ENCODE measurements at places on chromosomes 7 and 10.

DNA sequence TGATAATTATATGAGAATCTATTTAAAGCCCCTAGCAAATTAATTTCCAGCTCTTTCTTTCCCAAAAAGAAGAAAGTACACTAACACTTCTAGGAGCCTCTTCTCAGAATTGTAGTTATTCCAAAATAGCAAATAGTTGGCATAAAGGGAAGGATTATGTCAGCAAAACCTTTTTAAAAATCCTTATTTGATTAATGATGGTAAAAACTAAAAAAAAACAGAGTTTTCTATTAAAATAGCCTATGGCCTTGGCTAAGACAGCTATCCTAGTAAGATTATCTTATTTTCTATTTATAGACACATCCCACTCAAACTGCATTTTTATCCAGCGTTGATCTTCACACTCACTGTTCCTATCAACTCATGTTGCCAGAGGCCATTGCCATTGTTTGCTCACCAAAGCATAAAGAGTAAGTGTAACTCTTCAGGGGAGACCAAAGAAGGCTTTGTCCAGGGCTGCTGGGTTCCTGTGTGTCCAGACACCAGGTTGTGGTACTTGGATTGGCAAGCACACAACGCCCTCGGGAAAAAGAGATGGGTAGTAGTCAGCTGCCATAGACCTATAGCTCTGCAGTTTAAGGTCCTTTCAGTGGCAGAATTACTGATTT lies 31.5 kb downstream of the ACTA2 start:
- no peak for DNase-seq

- no peak for DNase-seq
These were observed 76.8 kb upstream of the FAM180A start for GRCh38 chr7:135825406-135825805.

DNA sequence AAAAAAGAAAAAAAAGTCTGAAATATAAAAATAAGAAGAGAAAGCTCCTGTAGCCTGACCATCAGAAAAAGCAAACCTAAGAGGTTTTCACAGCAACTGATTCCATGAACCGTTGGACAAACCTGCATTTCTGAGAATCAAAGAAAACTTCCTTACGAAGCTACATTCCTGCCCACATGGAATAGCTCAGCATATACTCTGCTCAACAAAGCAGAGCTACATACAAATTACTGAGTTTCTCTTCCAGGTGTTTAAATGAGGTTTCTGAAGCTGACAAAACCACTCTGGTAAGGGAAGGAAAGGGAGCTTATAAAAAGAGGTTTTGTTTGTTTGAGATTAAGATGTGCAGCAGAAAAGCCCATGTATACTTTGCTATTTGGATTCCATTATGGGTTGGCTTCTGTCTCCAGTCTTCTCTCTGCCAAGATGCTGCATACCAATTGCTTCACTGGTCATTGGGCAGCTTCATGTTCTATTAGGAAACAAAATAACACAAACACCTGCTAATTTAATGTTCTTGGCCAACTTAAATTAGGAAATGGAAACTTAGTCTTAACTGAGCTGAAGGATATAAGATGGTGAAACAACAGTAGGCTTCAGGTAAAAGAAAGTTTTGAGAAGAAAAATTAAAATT lies 314.1 kb downstream of the LRRTM3 start:
- DNase-seq, result no peak

- DNase-seq, result no peak
These were observed 54.3 kb downstream of the MAP3K8 start for GRCh38 chr10:30488316-30488715.

DNA sequence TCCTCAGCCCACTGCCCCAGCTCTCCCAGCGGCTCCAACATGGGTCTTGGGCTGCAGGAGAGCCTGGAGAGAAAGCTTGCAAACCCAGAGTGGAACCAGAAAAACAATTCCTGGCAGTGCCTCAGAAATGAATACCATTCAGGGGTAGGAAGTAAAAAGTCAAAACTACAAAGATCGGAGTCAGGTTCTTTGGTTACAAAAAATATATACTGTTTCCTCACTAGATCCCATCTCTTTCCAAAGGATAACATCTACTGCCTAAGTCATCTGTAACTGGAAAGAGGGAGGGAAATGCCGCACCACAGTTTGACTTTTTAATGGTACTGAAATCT lies 14.9 kb downstream of the CREB3L2 start:
- no peak for DNase-seq

- no peak for DNase-seq
These were observed 704 bp upstream of the ANTXRL start for GRCh38 chr10:46285966-46286620.

GRCh38 chr10:129033340-129033739 lies 433.7 kb upstream of the MGMT start:
- DNase-seq, result no peak

GRCh38 chr10:94397549-94398370 lies 4.6 kb upstream of the TBC1D12 start:
- no peak for DNase-seq

DNA sequence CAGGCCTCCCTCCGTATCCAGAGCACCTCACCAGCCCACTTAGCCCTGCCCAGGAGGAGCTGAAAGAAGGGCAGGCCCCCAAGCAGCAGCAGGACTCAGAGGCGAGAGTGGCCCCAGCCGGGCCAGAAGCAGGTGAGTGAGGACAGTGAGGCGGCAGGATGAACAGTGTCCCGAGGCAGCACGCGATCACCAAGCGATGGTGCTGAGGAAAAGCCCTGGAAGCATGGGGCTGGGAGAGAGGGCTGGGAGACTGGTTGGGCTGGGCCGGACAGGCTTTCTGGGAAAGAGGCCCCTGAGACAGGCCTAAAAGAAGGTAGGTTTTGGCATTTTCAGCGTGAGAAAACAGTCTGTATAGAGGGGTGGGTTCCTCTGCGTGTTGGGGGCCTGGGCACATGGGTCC lies 16.4 kb downstream of the ZNF783 start:
- DNase-seq, result no peak

DNA sequence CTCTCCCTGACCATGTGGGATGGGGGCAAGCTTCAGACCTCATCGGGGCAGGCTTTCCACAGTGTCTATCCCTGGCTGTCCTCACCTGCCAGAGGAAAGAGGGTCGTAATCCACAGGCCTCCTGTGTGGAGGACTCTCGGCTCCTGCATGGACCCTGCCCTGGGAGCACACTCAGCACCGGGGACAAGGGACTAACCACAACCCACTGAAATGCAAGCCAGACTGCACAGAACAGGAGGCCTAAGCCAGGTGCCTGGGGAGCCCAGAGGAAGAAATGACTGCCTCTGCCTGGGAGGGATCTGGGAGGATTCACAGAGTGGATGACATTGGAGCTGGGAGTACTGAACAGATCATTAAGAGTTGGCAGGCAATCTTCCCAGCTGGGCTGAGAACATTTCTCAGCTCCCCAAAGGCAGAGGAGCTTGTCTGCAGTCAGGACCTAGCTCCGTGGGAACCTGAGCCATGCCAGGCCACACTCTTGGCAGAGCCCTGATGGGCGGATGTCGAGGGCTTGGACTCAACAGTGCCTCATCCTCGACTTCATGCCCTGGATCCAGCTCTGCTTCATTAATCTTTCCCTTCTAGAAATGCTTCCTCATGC lies 213.4 kb downstream of the USP6NL start:
- no peak for DNase-seq

- no peak for DNase-seq
These were observed 1.4 kb upstream of the COBL start for GRCh38 chr7:51318001-51318400.

GRCh38 chr7:23700046-23700445 lies 10.0 kb upstream of the STK31 start:
- no peak for DNase-seq

GRCh38 chr7:518630-519483 lies 789 bp downstream of the PDGFA start:
- peak; percentile 55 for DNase-seq

GRCh38 chr7:92645114-92646061 lies 55.2 kb upstream of the FAM133B start:
- DNase-seq, result no peak

GRCh38 chr7:157399086-157399687 lies 62.4 kb downstream of the DNAJB6 start:
- no peak for DNase-seq

- DNase-seq, result no peak
These were observed 134.7 kb upstream of the GALNT17 start for GRCh38 chr7:70997261-70997660.

DNA sequence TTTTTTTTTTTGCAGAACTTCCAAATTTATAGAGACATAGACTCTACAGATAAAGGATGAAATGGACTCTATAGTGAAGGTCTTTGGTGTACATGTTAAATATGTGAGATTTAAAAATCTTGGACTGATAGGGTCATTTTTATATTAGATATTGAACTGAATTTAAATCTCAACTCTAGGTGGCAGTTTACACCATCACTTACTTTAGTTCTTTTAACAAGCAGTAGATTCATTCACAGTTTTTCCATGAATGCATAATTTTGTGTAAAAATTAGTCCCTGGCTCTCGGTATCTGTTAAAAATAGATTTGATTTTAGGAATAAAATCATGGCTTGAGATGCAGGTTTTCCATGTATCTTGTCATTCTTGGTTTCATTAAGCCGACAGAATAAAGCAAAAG lies 31.1 kb upstream of the SNX13 start:
- DNase-seq, result no peak
